ENCODE measurements at places on chromosomes 12 and 14.

- DNase-seq: no peak
Measured at GRCh38 chr12:88628856-88629509, 48.7 kb upstream of the KITLG start.

DNA sequence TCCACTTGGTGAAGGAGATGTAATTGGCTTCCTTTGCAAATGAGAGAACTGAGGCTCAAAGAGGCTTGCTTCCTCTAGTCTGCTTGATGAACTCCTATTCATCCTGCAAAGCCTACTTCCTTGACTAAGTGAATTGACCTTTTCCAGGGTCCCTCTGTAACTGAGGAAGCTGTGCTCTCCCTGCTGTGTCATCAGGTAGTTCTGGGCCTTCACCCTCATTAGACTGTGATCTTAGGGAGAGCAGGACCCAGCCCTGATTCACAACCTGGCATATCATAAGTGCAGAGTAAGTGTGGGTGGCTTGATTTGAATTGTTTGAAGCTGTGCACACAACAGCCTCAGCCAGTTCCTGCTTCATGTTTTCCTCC lies 16.3 kb downstream of the ASB2 start:
- DNase-seq: no peak

GRCh38 chr12:76478045-76478444 lies 81.5 kb downstream of the OSBPL8 start:
- DNase-seq: no peak

DNA sequence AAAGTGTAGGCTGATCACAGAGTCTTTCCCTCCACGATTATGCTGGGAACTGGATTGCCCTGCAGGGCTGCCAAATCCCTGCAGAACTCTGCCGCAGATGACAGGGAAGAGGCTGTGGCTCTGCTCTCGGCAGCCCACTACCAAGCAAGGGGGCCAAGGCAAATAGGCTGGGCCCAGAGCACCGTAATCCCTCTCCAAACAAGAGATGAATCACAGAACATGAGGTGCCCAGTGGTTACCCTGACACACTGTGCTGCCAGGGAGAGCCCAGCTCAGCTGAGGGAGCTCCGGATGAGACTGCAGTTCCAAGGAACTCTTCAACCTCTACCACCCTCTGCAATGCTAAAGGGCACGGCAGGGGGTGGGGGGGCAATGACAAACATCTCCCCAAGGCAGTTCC lies 33.9 kb downstream of the STON2 start:
- DNase-seq: peak; percentile 50

DNA sequence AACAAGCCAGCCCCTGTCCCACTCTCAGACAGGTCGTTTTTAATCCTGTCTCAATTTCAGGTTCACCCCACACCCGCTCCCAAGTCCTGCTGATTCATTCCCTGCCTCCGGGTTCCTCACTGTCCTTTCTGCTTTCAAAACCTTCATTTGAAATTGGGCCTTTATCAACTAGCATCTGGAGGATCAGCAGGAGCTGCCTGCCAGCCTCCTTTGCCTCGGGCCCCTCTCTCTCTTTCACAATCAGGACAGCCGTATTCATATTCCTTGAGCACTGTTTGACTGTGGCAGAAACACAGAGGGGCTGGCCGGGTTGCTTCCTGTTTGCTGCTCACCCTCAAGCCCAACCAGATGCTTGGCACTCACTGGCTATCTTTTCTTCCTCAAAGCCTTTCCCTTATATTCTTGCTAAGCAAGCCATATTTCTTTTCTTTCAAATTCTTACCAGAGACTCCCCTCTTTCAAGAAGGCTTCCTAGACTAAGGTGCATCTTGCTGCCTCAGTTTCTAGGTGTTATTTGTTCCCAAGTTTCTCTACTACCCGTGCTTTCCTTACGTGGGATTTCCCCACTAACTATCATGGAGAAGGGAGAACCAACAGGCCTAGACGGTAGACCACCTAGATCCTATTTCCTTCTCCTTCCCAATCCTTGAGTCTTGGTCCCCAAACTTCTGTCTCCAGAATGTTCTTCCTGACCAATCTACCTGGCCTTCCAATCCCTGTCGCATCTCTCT lies 3.0 kb downstream of the GALNT6 start:
- DNase-seq: no peak

GRCh38 chr12:69099201-69099837 lies 140.1 kb upstream of the CPSF6 start:
- no peak for DNase-seq

DNA sequence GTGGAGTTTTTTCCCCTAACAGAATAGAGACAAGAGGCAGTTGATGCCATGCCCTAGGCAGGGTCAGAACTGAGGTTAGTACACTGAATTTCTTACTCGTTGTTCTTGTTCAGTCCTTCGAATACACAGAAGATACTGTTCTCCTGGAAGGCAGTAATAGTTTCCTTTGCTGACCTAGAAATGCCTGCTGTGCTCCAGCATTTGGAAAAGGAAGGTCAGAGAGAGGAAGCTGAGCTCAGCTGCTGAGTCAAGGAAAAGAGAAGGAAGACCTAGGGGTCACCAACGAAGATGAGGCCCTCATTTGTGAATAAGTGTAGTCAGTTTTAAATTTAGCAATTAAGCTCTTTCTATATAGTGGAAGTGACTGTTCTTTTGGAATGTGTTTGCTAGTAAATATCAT lies 100.1 kb downstream of the CRADD start:
- DNase-seq: no peak

DNA sequence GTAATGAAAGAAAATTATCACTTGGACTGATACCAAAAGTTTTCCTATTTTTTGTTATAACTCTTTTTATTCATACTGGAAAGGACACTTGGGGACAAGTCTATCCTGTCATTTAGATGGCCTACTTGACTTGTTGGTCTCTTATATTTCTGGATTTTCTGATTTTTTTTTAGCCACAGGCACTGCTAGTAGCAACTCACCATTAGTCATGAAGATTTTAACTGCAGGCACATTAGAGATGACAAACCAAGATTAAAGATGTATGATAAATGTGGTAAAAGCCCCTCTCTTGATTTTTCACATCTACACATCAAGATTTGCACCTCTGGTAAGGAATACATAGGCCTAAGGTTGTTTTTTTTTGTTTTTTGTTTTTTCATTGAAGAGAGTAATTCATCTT lies 217.0 kb downstream of the SLC25A21 start:
- DNase-seq: no peak

DNA sequence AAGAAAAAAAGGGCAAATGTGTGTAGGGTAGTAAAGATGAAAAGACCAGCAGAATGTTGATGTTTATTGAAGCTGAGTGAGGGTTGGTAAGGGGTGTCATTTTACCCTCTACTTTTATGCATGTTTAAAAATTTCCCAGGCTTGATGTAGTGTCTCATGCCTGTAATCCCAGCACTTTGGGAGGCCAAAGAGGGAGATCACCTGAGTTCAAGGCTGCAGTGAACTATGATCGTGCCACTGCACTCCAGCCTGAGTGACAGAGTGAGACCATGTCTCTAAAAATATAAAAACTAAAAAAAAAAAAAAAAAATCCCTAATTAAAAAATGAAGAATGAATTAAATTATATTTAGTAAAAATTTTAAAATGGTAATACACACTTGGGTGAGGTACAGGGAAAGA lies 8.5 kb downstream of the SEL1L start:
- no peak for DNase-seq

GRCh38 chr12:2456813-2457186 lies 338.0 kb upstream of the FKBP4 start:
- peak; percentile 26 for DNase-seq

DNA sequence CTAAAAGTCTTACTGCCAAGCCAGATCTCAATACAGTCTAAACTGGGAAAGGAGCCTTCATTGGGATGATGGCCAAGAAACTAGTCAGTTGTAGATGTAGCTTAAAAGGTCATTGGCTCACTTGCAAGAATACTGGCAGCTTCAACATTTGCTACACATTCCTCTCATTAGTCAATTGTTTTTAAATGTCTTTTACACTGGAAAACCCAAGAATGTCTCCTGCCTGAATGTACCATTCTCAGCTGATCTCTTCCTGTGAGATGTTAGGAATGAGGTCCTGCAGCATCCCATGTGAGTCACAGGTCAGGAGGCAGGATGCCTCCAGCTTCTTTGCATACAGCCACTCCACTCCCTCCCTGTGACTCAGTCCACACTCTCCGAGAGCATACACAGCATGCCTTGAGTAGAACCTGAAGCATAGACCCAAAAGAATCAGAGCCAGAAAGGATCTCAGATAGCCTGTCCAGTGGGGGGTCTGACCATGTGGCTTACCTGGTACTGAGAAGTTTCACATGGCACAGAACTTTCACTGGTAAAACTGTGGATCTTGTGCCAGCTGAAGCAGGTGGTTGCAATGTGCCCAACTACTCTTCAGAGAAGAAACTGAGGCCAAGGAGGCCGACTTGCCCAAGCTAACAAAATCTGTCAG lies 56.0 kb upstream of the HECTD1 start:
- no peak for DNase-seq

GRCh38 chr12:14571779-14572178 lies 4.1 kb upstream of the PLBD1 start:
- DNase-seq: no peak

DNA sequence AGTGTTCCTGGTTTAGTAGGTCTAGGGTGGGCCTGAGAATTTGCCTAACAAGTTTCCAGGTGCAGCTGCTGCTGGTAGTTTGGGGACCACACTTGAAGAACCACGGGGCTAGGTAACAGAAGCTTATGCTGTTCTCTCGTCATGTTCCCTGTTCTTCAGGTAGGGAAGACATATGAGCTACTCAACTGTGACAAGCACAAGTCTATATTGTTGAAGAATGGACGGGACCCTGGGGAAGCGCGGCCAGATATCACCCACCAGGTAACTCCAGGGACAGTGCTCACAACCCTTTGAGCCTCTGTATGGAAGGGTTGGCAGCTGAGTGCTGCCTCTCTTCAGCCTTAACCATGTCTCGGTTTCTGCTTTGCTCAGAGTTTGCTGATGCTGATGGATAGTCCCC lies 3.5 kb downstream of the EMG1 start:
- no peak for DNase-seq

DNA sequence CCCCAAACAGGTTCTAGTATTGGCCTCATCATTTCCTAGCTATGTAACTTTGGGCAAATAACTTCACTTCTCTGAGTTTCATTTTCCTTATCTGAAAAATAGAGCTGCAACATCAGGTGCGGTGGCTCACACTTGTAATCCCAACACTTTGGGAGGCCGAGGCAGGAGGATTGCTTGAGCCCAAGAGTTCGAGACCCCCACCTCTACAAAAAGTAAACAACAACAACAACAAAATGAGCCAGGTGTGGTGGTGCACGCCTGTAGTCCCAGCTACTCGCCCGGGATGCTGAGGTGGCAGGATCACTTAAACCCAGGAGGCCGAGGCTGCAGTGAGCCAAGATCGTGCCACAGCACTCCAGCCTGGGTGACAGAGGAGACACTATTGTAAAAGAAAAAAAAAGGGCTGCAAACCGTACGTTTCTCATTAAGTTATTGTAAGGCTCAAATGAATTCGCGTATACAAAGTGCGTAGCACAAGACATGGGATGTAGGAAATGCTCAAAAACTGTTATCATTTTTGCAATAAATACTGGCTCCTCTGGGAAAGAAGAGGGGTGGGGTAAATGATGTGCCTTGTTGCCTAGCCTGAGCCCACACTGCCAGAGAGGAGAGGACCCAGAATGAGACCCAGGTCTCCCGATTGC lies 903 bp downstream of the C12orf76 start:
- DNase-seq: no peak

GRCh38 chr14:47678993-47679392 lies 3.6 kb upstream of the MDGA2 start:
- peak; percentile 31 for DNase-seq

GRCh38 chr12:41983394-41983793 lies 161.3 kb downstream of the GXYLT1 start:
- DNase-seq: no peak

- DNase-seq: no peak
Measured at GRCh38 chr12:1529862-1530591, 64.4 kb downstream of the FBXL14 start.

GRCh38 chr14:58701604-58702003 lies 63.8 kb downstream of the DACT1 start:
- no peak for DNase-seq

DNA sequence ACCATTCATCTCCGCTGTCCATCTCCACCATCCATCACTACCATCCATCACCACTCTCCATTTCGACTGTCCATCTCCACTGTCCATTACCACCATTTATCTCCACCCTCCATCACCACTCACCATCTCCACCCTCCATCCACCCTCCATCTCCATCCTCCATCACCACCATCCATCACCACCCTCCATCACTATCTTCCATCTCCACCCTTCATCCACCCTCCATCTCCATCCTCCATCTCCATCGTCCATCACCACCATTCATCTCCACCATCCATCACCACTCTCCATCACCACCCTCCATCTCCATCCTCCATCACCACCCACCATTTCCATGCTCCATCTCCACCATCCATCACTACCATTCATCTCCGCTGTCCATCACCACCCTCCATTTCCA lies 5.2 kb upstream of the CEP170B start:
- DNase-seq: no peak

GRCh38 chr14:61471297-61472005 lies 150.1 kb downstream of the PRKCH start:
- no peak for DNase-seq

GRCh38 chr12:85310456-85311076 lies 30.5 kb downstream of the ALX1 start:
- DNase-seq: peak; percentile 27

DNA sequence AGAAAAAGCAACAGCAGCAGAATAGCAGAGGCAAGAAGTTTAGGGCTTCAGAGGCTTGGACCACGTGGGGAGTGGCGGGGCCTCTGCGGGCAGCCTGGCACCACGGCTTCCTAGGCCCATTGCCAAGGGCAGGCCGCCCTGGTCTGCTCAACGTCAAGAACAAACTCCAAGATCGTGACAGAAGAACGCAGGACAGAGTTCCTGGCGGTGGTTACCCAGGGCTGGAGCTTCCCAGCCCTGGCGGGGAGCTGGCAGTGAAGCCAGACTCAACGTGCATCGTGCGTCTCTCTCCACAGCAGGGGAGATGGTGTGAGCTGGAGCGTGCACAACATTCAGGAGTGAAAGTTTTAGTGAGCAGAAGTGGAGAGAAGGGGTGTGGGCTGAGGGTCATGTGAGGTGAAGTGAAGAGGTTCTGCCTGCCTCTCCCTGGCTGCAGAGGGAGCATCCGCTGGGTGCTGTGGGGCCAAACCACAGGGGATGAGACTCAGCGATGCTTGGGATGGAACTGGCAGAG lies 13.9 kb upstream of the CACNA2D4 start:
- DNase-seq: no peak

- DNase-seq: peak; percentile 75
Measured at GRCh38 chr14:23539248-23540140, 12.1 kb downstream of the ZFHX2 start.

DNA sequence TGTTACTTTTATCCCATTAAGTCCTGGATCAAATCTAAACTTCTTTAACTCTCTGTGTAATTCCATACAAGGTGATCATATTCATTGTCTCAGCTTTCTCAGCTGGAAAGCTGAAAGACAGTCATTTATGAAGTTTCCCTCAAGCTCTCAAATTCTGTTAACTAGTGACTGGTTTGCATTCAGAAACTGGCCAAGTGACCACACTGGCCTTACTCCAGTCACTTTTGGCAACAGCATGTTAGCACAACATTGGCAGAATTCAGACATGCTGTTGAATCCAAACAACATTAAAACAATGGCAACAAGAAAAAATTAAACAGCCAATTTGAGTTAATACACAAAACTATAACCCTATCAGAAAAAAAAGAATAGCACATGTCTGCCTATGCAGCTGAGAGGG lies 343.3 kb downstream of the MDGA2 start:
- DNase-seq: no peak

GRCh38 chr12:112160611-112161010 lies 35.3 kb downstream of the TRAFD1 start:
- no peak for DNase-seq

Data from NCI-H82 (cell line).